GM18507 (cell line): ENCODE measurements at places on chromosomes 5 and 9.

DNA sequence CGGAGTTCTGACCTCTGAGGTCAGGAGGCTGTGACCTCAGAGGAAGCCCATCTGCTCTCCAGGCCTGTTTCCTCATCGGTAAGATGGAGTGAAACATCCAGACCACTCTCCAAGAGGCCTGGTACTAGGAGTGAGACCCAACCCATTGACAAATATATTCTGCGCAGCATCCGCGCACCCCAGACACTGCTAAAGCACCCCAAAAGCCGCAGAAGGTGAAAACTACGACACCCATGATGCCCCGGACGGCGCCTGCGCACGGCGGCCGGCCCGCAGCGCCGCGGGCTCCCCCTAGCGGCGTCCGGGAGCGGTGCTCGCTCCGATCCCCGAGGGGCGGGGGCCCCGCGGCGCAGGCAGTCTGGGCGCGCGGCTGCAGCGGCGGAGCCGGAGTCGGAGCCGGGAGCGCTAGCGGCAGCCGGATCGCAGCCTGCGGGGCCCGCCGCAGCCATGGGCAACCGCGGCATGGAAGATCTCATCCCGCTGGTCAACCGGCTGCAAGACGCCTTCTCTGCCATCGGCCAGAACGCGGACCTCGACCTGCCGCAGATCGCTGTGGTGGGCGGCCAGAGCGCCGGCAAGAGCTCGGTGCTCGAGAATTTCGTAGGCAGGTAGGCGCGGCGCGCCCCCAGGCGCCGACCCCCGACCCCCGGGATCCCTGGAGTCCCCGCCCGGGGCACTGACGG is at the start of gene DNM1:
DNM1 (plus strand) TSS at position 356 of the 683 bp plus-strand sequence; CDS start at position 448, 92 bp downstream.
- DNase-seq = peak; percentile 94

DNA sequence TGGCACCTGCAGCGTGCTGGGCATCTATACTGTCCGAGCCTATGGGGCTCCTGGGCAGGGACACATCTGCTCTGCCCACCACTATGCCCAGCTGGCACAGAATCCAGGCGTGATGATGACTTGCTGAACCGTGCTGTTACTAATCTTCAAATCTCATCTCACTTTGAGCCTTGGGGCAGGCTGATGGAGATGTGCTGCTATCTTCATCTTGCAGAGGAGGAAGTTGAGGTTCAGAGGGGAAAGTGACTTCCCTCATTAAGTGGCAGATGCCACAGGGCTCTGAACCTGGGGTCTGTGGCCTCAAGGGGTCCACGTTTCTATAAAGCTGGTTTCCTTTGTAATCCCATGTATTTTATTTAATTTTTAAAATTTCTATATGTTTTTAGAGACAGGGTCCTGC is 4.7 kb downstream of the SLC2A6 start:
- DNase-seq = no peak

DNA sequence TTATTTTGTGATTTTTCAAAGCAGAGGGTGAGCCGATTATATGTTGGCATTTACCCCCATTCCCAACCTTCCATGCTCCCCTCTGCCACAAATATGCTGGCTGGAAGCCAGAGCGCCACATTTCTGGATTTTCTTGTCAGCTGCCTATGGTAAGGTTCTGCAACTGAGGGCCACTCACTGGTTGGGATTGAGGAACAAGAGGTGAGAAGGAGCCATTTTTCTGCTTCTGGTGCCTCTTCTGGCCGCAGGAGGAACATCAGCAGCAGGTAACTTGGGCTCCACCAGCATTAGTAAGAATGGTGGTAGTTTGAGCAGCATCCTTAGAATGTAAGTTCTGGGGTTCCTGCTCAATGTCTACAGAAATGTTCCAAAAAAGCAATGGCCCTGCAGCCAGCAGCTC is 159.5 kb upstream of the MAST4 start:
- no peak for DNase-seq

DNA sequence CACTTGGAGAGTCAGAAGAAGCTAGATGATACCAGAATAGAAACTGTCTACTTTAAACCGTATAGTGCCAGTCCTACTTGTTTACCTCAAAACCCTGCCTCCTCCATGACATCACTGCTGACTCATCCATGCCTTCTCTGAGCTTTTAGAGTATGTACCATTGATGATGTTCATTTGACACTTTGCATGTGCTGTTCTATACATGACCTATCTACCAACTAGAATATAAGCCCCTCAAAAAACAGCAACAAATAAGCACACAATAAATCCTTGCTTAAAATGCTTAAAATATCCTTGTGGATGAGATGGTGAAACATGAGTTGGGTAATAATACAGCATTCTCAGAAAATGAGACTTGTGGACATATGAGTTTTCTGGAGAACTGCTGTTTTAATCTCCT is 2.6 kb downstream of the CTNNAL1 start:
- DNase-seq = no peak
